ENCODE measurements at places on chromosomes 11 and 22.
A peak's percentile ranks its signal among the peaks of the same experiment; 100 is the strongest.

DNA sequence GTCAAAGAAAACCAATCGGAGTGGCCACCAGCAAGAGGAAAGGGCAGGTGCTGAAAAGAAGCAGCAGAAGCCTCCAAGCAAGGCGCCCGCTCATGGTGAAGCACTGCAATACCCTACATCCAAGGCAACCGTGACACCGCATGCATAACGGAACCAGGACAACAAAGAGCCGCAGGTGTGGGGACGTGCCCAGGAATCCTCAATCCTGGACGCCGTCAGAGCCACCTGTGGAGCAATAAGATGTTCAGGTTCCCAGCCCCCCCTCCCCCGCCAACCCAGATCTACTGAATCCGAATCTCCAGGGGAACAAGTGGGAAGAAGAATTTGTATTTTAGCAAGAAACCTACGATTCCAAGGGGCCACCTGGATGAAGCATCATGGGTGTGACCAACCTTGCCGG is 70.8 kb downstream of the SHANK2 start:
- DNase-seq, result no peak

GRCh38 chr11:59610289-59610688 is 5.3 kb downstream of the OSBP start:
- no peak for DNase-seq

DNA sequence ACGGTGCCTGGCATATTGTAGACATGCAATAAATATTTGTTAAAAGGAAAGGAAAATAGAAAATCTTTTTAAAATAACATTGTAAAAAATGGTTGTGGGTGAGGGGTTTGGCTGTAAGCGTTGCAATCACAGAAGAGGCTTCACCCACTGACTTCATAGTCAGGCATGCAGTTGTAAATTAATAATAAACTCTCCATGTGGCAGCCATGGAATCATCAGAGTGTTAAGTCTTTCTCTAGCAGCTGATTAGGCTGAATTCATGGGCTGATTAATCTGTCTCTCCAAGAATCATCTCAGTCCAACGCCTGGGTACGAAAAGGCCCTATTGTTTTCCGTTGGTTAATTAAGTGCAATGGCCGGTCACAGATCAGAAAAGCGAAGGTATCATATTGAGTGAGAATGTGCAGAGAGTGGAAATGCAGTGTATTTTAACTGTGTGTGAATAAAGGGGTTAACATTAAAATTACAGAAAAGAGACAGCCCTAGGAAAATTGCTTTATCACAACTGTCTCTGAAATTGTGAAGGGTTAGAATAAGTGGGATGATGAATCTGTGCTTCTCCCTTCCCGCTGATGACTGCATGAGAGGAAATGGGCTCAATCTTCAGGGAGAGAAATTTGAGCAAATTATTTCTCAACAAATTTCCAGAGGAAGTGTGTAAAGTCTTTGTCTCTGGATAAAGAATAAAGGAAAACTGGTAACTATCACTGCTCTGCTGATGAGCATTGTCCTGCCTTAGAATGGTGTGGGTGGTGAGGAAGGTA is 269.0 kb downstream of the FAM76B start:
- DNase-seq, result no peak

DNA sequence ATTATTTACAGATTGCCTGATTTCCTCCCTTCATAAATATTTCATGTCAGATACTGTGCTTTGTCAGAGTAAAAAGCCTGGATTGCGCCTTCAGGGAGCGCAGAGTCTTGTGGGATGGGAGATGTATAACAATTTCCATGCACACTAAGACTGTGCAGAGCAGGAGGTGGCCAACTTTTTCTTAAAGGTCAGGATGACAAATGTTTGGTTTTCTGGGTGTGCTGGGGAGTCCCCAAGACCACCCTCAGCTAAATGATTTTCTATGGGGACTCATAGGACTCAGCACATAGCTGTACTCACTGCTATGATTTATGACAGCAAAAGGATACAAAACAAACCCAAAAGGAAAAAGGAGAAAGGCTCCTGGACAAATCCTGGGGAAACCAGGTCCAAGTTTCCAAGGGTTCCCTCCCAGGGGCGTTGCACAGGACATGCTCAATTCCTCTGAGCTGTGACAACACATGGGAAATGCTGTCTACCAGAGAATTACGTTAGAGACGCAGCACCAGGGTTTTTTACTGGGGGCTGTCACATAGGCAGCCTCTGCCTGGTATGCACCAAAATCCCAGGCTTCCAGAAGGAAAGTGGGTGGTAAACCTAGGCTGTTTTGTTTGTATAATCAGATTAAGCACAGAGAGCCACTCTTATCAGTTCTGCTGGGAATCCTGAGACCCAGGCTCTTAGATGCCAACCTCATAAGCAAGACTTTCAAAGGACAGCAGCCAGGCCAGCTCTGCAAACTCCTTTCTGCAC is 59.1 kb downstream of the CSNK2A3 start:
- no peak for DNase-seq

- peak; percentile 23 for DNase-seq
These were observed 237.4 kb downstream of the TTC28 start for GRCh38 chr22:28442264-28442710.

DNA sequence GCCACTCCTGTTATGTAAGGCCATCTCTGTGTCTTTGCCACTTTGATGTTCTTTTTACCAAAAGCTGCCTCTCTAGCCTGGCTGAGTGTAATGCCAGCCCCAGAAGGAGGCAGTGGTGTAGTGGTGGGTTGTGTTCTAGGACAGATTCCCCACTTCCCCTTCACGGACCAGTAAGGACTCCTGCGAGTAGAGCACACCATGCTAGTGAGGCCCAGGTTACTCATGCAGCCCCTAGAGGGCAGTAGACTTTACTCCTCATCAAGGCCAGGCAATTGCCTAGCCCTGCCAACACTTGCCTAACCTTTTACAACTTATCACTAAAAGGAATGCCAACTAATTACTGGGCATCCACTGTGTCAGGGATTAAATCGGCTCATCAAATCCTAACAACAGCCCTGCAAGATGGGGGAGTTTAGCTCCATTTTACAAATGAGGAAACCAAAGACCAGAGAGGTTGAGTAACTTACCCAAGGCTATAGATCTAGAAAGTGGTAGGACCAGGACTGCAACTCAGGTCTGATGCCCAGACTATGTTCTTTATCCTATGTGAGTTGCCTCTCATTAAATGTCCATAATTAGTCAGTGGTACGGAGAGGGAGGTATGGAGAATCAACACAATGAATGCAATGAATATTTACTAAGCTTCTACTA is 75.3 kb downstream of the APIP start:
- peak; percentile 14 for DNase-seq

DNA sequence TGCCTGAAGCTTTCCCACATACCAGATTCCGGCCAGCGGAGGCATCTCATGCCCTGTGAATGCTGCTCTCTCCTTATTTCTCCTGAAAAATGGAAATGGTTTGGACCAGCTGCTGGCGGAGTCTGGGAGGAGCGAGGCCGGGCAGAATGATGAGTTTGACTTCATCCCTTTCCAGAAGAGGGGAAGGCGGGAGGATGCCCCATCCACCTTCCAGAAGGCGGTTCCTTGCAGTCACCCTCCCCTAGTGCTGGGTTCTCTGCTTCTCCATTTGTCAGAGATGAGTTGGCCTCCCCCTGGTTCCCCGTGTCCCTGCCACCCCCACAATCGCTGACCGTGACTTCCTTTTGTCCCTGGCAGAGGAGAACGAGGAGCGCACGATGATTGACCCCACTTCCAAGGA is 75.6 kb downstream of the PARVB start:
- DNase-seq, result no peak

DNA sequence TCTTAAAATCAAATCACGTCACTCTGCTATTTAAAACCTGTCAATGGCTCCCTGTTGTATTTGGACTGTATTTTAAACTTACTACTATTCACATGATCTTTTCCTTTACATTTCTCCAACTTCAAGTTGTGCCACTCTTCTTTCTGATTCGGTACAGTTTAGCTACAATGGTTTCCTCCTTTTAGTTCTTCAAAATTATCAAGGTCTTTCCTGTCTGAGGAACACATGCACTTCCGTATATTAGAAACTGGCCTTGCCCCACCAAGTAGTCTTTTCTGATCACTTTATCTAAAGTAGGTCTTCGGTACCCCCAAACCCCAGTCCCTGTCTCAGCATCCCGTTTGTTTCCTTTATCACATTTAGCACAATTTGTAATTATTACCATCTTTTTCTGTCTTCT is 81.8 kb downstream of the MTMR3 start:
- no peak for DNase-seq

DNA sequence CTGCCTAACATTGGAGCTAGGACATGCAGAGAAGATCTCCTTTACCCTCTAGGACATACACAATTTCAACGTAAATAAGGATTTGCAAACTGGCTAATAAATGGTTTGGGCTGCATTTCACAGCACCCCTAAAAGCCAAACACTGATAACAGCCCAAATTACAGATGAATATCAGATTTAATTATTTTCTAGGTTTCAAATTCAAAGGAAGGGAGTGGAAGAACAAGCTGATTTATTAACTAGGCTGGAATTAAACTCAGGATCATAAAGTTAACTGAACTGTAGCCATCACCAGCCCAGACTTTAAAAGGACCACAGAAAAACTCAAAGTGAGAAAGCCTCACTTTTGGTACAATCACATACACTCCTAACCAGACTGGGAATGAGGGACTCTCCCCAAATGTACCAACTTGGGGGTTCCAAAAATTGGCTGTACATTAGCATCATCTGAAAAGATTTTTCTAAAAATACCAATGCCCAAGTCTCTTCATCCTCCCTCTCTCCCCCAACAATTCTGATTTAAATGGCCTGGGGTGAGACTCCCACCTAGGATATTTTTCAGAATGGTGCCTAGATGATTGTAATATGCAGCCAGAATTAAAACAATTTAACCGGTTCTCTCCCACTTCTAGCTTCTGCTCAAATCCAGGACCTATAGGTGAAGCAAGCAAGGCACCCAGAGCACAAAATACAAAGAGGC is 43.5 kb downstream of the SYTL2 start:
- no peak for DNase-seq

DNA sequence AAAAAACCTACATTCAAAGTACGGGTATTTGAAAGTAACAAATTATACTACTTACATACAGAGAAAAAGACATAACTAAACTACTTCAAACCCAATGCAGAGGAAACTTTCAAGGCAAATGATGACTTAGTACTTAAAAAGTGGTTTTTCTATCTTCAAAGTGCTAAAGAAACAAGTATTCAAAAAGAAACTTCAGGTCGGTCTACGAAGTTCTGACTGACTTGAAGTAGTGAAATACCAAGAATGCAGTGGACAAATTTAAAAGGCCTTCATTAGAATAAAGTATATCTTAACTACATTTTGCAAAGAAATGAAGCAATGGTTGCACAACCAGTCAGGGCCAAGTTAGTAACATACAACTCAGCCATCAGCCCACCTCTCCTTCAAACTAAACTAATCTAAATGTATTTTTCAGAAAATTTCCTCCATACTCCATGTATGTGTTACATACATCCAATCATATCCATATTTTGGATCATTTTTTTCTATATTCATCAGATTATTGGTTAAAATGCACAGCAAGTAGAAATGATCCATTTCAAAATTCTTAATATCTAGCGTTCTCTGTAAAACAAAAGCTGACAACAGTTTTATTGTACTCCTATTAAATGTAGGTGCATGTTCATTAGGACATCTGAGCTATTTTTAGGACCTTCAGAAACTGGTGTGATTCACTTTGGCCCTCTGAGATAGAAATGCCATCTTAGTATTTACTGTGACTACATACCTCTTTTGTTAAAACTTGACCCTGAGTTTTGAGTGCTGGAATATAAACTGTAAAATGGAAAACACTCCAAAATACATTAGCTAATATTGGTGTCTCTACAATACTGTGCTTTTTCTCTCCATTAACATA is 49.9 kb downstream of the BIRC2 start:
- DNase-seq, result no peak

DNA sequence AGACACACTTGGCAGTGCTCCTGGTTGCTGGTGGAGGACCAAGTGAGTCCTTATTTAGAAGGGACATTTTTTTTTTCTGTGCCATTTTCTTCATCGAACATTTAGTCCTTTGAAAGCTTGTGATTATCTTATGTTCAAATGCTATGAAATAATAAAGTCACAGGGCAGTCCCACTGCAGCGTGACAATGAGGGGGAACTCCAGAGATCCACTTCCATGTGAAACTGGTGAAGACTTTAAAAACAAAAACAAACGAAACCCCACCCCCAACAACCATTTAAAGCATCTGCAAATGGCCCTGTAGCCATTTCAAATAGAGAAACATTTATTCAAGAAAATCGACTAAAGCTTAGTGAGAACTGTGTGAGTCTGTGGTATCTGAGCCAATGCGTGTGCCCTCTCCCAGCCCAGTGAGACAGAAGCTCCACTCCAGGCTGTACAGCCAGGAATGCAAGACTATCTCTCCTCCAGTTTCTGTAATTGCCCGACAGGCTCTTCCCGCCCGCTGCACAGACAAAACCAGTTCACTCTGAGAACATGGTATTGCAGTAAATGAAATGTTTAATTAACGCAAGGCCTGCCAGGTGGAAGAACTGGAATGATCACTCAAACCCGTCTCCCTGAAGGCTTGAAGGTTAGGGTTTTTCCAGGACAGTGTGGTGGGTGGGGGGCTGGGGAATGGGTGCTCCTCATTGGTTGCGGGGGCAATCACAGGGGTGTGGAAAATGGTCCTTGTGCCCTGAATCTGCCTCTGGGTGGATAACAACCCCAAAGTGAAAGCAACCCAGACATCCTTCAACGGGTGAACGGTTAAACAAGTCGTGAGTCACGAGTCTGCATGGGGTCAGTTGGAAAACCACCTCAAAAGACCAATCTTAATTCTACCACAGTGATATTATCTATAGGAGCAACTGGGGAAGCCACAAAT is 8.4 kb downstream of the KRTAP5-6 start:
- DNase-seq, result peak; percentile 83

DNA sequence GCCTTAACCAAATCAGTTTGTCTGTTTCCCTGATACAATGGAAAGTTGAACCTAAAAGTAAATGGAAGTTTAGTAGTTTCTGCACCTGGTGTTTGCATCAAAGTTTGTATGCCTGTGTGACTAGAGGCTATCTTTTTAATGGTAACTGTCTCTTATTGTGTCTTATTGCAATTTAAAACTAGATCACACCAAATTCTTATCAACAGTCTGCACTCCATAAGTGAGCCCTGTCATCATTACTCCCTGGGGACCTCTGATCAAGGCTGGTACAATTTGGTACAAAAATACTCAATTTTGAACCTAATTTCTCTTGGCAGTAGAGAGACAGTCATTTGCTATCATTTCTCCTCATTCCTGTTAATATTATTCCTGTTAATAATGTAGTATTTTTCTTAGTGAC is 38.1 kb downstream of the ARHGAP1 start:
- no peak for DNase-seq
